Immature natural killer cell (primary cell): ENCODE measurements at places on chromosomes 4 and X. TPM values are rescaled to one million over a fixed set of nuclear protein-coding genes. Genes with fewer than 3 reads are reported as not detected.

Gene ETDB
- polyA plus RNA-seq, result not detected

Gene UGT2B15
- polyA plus RNA-seq, result not detected

Gene SYTL4
- not detected for polyA plus RNA-seq

Gene GSX2
- not detected for polyA plus RNA-seq

Gene AVPR2
- not detected for polyA plus RNA-seq

Gene TMEM35A
- polyA plus RNA-seq, result not detected

Gene HDAC8
- 39.6 TPM for polyA plus RNA-seq

Gene LRP2BP
- polyA plus RNA-seq, result 0.17 TPM

Gene MEPE
- polyA plus RNA-seq, result not detected

Gene SMIM31
- polyA plus RNA-seq, result not detected

Gene NLGN4X
- not detected for polyA plus RNA-seq

Gene ADGRG4
- not detected for polyA plus RNA-seq
